ENCODE measurements at places on chromosomes 4 and X.

- DNase-seq: no peak
These were observed 133.5 kb upstream of the PAK3 start for GRCh38 chrX:110962451-110962850.

DNA sequence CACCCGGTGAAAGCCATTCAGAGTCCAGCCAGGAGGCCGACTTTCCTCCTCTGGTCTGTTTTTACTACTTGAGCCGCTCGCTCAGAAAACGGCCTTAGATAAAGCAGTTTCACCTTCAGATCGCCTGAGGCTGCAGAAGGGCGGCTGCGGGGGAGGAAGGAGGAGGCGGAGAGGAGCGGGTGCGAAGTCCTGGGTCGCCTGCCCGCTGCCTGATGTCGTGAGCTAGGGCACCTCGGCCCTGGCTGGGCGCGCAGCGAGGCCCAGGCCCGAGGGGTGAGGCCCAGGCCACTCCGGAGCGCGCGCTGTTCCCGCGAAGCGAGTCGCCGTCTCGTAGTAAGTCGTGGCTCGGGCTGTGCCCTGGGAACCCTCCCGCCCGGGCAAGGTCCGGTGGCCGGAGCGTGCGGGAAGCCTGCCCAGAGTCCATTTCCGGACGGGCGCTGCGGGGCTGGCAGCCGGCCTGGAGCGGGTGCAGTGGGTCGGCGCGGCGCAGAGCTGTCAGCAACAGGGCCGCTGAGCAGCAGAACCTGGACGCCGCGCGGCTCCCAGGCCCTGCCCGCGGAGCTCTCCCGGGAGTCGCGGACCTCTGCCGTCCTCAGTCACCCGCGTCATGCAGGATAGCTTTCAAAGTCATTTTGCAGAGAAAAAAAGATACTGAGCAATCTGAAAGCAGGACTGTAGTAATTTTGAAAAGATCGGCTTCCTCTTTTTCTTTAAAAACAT lies 18.6 kb downstream of the TRIM2 start:
- DNase-seq: peak; percentile 62

GRCh38 chrX:28311466-28311865 lies 275.8 kb upstream of the IL1RAPL1 start:
- DNase-seq: no peak

- DNase-seq: no peak
These were observed 62.4 kb downstream of the TMEM165 start for GRCh38 chr4:55458164-55458563.

DNA sequence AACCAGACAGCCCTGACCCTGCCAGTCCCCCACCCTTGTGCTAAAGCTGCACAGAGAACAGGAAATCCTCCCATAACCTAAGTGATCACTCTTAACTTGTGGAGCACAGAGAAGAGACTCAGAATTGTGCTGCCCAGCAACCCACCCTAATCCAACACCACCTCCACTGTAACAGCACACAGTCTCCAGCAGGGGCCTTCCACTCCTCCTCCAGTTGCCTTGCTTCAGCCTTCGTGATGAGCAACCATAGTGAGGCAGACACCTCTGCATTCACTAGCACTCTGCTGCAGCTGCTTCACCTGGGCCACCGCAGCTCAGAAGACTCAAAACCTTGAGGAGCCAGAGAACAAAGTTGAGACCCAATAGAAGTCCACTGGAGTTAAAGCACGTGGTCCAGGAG lies 7.9 kb upstream of the UGT2B4 start:
- no peak for DNase-seq

DNA sequence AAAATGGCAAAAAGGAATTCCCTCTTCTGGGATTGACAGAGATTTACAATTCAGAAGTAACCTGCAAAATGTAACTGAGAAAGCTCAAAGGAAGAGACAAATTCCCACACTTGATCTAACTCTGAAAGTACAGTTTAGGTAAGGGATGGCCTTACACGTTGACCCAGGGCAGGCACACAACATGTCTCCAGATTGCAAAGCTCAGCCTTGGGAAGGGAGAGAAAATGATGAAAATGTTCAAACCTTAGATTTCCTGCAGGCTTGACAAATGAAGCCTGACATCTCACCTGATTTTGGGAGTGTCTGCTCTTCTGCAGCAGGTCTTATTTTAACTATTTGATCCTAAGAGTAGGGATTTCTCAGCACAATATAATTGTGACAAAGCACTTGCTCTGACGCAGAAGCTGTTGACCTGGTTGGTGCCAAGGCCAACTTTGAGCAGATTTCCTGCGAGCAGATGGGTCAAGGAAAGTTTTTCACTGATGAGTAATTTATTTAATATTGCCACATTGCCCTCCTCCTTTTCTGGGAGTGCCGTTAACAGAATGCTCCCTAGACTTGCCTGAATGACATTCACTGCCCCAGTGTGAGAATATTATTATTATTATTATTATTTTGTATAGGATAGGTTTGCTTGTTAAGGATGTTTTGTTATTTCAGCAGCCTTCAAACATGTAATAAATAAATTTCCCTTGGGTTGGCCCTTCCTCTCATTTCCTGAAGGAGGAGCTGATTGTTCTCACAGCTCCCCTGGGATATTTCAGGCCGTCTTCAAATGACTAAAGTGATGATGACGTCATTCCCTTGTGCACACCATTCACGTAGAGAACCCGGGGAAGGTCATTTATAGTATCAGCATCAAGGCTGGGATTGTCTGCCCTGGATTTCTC lies 157.1 kb downstream of the VEGFC start:
- DNase-seq: no peak

GRCh38 chr4:109588176-109588575 lies 28.1 kb downstream of the MCUB start:
- no peak for DNase-seq

DNA sequence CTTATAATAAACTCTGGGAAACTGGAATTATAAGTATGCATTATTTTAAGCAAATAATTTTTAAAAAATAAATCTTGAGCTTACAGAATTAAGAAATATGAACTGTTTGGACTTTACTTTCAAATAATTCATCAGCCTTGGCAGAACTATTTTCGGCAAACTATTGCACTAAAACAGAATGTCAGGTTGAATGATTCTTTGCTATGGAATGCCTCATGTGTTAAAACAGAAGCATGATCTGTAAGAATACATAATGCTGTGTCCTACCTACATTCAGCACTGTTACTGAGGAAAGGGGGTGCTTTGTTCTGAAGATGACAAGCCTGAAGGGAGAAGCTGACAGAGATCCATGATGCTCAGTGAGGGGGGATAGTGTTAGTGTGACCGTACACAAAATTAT lies 55.6 kb upstream of the EXOC1L start:
- no peak for DNase-seq

GRCh38 chrX:68492583-68492982 lies 6.3 kb upstream of the YIPF6 start:
- DNase-seq: no peak

DNA sequence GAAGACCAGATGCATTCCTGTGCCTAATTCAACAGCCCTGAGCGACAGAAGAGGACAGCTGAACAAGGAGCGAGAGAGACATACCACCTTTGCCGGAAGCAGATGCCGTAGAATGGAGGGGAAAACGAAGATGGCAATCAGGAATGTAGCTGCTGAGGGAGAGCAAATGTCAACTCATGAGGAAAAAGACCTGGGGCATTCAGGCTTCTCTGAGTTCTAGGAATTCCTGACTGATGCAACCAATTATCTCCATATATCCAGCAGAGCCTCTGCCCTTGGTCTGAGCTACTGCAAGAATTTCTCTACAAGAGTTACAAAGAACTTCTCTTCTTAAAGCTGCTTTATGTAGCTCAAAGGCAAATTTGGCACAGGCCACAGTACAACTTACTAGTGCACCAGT lies 40.5 kb upstream of the INPP4B start:
- DNase-seq: no peak

DNA sequence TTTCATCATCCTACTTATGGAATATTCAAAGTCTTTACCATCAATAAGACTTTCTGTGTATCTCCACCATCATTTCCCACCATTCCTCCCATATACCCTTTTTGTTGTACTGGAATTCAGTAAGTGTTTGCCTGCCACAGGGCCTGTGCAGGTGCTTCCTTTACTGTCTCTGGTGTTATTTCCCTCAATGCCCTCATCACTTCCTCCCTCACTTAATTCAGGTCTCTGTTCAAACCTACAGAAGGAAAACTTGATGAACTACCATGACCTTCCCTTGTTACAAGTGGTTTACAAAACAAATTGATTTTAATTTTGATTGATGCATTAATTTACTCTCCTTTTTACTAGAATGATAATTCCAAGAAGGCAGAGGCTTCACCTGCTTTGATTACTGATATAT lies 159.5 kb upstream of the FAT4 start:
- no peak for DNase-seq

DNA sequence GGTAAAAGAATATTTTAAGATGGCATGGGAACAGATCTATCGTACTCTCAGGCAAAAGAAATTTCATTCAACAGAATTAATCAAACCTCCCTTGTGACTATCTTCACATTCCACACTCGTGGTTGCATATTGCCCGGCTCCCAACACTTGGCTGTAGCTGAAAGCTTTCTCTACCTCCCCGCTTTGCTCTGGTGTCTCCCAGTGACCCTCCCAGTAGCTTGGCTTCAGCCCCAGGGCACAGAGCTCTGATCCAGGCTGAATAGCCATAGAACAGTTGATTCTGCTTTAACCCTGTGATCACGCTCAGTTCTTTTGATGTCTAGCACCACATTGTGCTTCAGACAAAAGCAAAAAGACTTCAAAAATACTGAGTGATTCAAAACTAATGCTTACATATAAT lies 24.6 kb downstream of the SLC7A11 start:
- DNase-seq: no peak

GRCh38 chr4:38678078-38678477 lies 14.1 kb downstream of the KLF3 start:
- no peak for DNase-seq

GRCh38 chr4:176746846-176747245 lies 45.9 kb downstream of the VEGFC start:
- DNase-seq: no peak

- no peak for DNase-seq
These were observed 577.0 kb downstream of the FAT4 start for GRCh38 chr4:125891597-125892258.

DNA sequence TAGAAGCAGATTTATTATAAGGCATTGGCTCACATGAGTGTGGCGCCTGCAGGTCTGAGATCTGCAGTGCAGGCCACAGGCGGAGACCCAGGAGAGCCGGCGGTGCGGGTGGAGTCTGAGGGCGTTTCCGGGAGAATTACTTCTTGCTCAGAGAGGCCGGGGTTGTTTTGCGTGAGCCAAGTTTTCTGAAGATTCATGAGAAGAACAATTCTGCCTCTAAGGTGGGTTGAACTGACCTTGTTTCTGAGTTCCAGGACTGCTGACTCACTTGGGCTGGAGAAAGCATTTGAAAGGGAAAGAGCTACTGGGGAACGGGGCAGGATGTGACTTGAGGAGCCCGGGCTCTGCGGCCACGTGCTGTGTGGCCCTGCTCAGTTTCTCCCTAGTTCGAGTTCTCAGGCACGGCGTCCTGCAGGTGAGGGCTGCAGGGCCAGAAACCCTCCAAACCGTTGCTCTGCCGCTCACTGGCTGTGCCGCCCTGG lies 36.7 kb upstream of the SORCS2 start:
- peak; percentile 63 for DNase-seq

DNA sequence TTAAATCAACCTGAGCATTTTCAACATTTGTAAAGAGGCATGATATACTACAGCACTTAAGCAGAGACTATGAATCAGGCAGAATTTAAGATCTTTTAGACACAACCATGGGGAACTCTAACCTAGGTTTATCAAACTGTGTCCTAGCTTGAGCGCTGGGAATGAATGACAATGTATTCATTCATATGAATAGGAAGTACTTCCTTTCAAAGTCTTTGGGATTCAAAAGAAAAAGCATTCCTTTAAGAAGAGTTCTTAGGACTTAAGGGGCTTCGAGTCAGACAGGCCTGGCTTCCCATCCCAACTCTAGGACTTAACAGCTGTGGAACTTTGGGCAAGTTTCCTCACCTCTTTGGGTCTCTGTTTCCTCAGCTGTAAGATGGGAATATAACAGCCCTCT lies 104.6 kb downstream of the ANAPC4 start:
- no peak for DNase-seq

GRCh38 chrX:74781507-74782034 lies 143.7 kb downstream of the NEXMIF start:
- no peak for DNase-seq

DNA sequence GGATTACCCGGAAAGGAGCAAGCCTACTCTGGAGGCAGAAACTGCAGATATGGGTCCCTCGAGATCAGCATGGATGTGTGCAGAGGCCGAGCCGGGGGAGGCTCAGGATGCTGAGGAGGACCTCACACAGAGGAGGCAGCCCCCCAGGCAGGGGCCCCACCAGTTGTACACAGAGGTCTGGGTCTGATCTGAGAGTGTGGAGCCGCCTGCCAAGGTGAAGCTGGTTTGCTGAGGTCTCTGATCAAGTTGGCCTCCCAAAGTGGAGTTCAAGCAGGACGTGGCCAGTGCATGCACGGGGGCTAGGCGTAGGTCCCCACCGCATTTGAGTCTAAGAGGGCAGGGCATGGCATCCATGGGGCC lies 35.0 kb downstream of the ACOX3 start:
- no peak for DNase-seq

DNA sequence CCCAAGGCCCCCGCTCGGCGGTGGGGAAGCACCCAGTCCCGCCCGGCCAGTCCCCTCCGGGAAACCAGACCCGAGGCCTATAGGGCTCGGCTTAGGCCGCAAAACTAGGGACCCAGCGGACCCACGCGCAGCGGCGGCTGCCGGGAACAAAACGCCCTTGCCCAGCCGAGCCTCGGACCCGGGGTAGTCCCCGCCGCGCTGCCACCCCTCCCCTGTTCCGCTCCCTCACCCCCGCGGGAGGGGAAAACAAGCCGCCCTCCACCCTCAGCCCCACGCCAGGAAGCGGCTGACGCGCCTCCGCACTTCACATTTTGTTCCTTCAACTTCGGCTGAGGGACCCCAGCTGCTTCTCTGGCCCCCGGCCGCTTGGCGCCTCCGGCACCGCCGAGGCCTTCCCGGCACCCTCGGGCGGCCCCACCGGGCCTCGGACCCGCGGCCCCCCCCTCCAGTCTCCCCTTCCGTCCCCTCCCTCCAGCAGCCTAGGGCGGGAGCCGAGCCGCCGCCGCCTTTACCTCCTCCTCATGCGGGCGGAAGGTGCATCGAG lies 694 bp downstream of the PDS5A start:
- DNase-seq: peak; percentile 57

DNA sequence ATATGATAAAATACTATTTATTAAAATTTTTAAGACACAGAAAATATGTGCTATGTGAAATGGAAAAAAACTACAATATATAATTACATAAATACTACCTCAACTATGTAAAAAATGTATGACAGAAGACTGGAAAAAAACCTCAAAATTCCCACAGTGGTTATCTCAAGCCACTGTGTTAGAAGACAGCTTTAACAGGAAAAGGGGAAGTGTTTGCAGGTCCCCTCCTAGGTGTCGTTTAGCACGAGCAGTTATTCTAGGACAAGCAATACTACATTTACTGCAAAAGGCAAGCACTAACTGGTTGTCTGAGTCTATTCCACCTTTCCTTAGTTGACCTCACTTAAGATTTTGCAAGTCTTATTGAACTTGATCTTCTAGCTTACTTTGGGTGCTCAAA lies 44.9 kb upstream of the PHF8 start:
- no peak for DNase-seq

Data from left colon (tissue), 2 donors.